Mammary epithelial cell (primary cell): ENCODE measurements at places on chromosomes 5 and 9.
A peak's percentile ranks its signal among the peaks of the same experiment; 100 is the strongest.

- DNase-seq, result peak; percentile 80
Measured at GRCh38 chr9:14119694-14120514, 194.0 kb downstream of the NFIB start.

DNA sequence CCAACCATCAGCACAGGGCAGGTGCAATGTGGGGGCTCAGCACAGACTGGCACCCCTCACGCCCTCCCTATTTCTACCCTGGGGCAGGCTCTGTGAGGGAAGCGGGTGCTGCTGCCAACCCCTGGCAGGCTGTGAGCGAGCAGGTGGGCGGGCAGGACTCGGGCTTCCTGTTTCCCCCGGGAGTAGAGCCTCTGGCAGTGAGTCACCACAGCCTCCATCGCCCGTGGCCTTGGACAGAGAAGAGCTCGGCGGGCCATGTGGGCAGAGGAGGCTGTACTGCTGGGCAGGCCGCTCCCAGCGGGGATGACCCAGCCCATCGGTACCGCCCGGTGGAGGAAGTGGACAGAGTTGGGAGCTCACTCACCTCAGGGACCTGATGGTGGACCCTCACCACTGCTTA lies 16.6 kb downstream of the KCNT1 start:
- DNase-seq, result peak; percentile 20

DNA sequence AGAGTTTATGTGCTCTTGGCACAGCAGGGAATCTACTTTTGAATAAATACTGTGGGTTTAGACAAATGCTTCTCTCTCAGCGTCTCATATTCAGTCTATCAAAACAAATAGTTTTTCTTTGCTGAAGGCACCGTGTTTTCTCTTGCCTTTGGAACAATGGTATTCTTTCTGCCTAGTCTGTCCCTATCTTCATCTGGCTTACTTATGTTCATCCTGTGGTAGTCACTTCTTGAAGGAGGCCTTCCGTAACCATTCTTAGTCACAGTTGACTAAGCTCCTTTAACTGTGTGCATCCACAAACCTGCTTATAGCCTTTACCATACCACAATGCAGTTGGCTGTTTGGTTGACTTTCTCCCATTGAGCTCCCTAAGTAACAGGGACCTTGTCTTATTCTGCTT lies 45.9 kb downstream of the LARP1 start:
- peak; percentile 13 for DNase-seq

DNA sequence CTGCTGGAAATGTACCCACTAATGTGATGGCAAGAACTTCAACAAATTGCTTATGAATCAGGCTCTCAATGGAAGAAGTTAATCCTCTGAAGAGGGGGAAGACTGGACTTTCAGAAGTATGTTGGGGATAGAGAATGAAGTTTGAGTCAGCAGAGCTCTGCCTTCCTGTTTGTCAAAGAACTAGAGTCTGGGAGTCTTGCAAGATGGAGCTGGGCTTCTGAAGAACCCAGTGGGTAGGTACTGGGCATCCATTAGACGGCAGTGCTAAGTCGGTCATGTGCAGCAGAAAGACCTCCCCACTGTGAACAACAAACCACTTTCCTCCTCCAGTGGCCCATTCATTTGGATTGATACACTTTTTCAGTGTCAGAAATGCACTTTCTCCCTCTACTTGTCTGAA lies 34.6 kb downstream of the OTULIN start:
- no peak for DNase-seq

DNA sequence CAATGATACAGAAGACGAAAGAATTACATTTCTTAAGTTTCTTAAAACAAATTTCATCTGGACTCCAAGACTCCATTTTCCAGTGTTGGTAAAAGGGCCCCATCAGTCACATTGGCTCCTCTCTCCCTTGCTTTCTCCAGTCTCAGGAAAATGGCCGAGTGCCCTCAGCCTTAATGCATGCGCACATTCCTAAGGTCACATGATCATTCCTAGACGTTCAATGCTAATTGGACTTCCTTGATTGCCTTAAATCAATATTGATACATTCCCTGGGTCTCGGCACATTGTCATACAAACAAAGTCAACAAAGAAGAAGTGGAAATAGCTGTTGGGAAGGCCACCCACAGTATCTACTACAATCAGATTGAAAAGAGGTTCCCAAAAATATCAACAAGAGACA lies 413.6 kb upstream of the GRAMD2B start:
- DNase-seq, result no peak

GRCh38 chr9:107932601-107933000 lies 443.0 kb upstream of the KLF4 start:
- DNase-seq, result no peak

GRCh38 chr5:6181147-6181729 lies 197.1 kb downstream of the MED10 start:
- DNase-seq, result no peak

- no peak for DNase-seq
Measured at GRCh38 chr5:58918021-58918729, 335.3 kb downstream of the RAB3C start.

DNA sequence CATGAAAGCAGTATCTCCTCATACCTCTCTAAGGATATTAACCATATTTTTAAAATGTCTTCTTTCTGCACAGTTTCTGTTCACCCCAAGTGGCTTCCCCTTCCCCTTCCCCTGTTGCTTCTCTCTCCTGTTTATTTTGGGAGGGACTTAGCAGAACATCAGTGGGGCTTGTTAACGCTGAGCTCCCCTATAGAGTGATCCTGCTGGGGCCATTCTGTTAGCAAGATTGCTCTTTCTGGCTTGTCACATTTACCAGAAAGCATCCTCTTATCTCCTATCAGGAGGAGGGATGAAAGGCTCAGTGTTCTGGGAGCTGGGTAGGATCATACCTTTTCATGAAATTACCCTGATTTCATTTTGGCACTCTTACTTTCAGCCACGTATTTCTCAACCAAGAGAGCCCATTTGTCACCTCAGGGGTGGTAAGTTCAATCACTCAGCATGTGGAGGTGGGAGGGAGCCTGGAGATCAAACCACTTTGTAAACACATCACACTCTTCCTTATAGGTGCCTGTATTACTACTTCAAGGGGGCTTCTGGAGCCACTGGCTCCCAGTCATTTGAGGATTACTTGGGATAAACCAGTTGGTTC lies 16.7 kb downstream of the NXNL2 start:
- DNase-seq, result no peak

DNA sequence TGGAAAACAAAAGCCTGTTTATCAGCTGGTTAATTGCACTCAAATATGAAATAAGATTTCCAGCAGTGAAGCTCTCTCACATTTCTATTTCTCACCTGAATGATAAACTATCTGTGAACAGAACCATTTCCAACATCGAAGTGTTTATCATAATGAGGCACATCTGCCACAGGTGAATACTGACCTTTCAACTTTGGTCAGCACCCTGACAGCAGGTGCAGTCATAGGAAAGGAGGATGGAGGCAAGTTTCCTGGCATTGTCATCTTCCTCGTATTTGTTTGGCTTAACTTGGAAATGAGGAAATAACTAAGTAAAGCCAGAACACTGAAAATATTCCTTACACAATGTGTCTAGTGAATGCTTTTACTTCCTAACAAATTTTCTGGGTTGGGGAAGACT lies 716.4 kb downstream of the NR2F1-AS1 start:
- DNase-seq, result no peak

GRCh38 chr5:28269978-28270377 lies 1231.6 kb upstream of the CDH9 start:
- no peak for DNase-seq

DNA sequence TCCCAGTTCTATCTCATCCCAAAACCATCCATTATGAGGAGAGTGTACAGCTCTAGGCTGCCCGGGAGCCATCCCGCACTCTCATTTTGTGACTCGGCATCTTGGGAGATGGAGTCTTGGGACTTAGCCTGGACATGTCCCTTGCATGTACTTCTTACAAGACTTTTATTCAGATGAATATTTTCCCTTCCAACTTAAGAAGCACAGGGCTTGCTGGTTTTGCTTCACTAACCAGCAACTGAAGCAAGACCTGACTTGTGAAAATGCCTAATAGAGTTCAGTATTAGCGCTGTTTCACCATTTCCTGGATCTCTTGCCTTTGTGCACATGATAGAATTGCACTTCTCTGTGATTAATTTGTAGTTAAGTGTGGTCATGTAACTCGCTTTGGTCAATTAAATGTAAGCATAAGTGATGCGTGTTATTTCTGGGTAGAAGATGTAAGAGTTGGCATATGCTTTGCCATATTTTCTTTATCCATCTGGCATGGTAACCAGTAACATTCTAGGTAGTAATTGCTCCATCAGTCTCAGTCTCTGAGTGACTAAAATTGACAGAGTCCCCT lies 55.8 kb downstream of the PDCD1LG2 start:
- DNase-seq, result peak; percentile 91

DNA sequence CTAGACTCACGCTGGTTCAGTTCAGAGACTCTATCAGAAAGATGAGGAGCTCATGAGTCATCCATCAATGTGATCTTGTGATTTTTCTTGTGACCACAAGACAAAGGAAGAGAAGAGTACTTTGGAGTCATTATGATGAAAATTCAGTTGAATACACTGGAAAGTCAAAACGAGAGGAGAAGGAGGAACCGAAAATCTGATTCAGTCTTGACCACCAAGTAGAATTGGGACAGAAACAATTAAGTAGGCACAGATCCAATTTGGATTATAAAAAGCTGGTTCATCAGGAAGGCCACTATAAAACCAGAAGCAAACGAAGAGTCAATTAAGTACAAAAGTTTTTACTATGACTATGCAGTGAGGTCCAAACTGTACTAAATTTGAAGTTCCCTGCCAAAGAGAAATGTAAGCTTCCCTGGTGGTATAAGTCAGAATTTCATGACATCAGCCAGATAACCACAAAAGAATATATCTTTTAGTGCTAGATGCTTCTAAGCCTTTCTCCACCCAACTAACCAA lies 90.9 kb downstream of the THBS4 start:
- peak; percentile 75 for DNase-seq

GRCh38 chr9:108468364-108468763 lies 387.4 kb downstream of the ACTL7B start:
- DNase-seq, result peak; percentile 49
